ENCODE measurements at places on chromosomes 2 and 18.

GRCh38 chr2:148899638-148900318 is 24.8 kb downstream of the KIF5C start:
- no peak for DNase-seq

DNA sequence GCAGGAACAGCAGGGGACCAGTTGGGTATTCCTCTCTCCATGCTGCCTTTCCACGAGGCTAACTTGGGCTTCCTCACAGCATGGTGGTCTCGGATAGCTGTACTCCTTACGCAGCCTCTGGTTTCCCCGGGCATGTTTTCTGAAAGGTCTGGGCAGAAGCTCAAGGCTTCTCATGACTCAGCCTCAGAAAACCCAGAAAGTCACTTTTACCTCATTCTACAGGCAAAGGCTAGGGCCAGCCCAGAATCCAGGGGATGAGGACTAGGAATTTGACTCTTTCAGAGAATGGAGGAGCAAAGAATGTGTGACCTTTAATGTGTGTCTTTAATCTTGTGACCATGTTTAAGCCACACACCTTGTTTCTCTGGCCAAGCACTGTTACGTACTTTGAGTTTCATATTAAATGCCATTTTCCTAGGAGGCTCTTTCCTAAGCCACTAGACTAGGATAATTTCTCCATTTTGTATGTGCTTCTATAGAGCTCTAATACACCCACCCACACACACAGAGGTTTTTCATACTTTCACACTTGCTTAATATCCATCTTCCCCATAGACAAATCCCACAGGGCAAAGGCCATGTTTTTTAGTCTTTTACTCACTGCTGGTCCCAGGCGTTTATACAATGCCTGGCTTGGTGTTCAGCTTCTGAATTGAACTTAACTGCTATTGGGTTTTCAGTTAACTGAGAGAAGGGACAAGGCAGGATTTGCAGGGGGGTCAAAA is 77.3 kb downstream of the LONRF2 start:
- no peak for DNase-seq

- no peak for DNase-seq
These were observed 165.0 kb upstream of the SMIM21 start for GRCh38 chr18:75592527-75592926.

GRCh38 chr2:75928093-75928492 is 217.4 kb upstream of the GCFC2 start:
- DNase-seq: no peak

DNA sequence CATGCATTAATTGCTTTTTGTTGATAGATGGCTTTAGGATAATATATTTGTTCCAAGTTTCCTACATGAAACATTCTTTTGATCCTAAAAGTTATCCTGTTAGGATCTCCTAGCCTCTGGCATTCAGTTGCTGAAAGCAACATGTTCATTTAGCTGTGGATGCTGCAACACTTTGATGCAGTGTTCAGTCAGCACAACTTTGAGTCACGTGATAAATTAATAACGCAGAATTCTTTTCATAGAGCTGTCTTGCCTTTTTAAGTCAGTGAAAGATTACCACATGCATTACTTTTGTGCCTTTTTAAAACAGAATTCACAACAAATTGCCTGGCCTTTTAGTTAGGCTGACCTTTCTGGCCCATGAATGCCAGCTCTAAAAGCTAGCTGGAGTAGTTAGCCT is 1467.9 kb upstream of the ZEB2 start:
- DNase-seq: no peak

DNA sequence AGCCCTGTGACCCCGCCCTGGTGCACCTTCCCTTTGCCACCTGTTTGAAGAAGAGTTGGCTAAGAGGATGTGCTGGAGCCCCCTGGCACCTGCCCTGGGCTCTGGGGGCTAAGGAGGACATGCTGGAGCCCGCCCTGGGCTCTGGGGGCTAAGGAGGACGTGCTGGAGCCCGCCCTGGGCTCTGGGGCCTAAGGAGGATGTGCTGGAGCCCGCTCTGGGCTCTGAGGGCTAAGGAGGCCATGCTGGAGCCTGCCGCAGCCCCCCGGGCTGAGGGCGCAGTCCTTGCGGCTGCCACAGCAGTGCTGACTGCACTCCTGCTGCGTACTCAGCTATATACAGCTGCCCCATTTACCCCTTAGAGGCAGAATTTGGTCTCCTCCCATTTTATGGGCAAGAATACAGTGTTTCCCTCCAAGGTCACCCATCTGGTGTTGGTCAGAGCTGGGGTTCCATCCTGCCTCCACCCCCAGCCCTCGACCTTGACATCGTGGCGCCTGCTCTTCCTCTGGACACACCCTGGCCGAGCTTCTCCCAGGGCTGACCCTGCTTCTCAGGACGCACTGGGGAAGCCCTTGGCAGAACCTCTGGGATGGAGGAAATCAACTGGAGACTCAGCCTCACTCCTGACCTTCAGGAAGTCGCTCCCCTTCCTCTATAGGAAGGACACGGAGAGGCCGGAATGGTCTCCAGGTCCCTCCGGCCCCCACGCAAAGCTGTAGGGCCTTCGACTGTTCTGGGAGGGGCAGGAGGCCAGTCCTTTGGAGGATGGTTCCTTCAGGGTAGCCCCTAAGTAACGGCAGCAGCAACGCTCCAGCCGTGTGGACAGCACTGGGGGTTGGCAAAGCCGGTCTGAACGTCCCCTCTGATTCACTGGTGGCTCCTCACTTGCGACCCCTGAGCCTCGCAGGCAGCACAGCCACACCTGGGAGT is 65.0 kb upstream of the HPCAL1 start:
- no peak for DNase-seq

- no peak for DNase-seq
These were observed 34.9 kb upstream of the ADNP2 start for GRCh38 chr18:80074183-80074582.

DNA sequence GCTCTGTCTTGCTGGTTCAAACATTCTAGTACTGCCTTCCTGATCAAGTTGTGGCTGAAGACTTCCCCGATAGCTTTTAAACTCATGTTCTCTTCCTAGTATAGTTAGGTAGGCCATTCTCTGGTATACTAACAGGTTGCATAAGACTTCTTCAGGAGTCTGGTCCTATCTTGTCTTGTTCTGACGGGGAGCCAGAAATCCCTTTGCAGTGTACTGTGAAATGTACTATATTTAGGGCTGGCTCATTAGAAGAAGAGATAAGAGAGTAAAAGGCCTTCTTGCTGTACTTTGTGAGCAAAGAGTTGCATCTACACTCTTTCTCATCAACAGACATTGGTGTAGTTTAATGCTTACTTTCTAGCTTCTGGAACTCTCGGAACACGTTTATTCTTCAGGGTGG is 331.9 kb downstream of the NUP35 start:
- DNase-seq: no peak

DNA sequence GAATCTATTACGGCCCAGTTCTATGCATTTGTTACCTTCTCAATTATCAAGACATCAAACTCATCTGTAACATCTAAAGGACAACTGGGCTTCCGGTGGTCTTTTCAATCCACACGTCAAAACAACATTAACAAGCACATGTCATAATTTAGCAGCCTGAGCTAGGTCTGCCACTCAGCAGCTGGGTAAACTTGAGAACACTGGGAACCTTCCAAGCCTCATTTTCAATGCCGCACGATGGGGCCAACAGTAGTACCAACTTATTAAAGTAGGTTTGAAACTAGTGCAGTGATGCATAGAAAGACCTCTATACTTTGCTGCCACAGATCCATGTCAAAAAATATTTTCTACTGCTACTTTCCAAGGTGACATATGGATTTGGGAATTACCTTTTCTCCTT is 60.4 kb downstream of the COL4A4 start:
- DNase-seq: no peak

GRCh38 chr18:77136871-77137665 is 4.5 kb upstream of the MBP start:
- no peak for DNase-seq

DNA sequence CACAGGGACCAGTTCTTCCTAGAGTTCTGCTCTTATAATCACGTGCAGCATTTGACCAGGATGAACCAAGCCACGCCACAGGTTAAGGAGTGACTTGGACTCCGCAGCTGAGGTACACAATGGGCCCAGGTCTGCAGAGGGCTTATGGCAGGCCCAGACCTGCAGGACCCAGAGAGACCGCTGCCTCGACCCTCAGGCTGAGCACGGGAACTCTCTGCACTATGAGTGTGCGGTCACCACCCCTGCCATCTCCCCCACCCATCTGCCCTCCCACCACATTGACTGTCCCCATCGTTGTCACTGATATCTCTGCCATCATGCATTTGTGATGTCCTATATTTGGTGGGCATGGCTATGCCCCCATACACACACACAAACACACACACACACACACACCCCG is 45.7 kb upstream of the HPCAL1 start:
- DNase-seq: no peak

- no peak for DNase-seq
These were observed 43.9 kb downstream of the TOGARAM2 start for GRCh38 chr2:29024882-29025430.

GRCh38 chr2:236628256-236628901 is 58.8 kb downstream of the ACKR3 start:
- DNase-seq: no peak

GRCh38 chr2:127843677-127844076 is 14.3 kb downstream of the POLR2D start:
- DNase-seq: no peak

GRCh38 chr18:7070466-7070865 is 47.1 kb downstream of the LAMA1 start:
- DNase-seq: no peak

GRCh38 chr2:133489641-133490410 is 78.4 kb downstream of the NCKAP5 start:
- no peak for DNase-seq

DNA sequence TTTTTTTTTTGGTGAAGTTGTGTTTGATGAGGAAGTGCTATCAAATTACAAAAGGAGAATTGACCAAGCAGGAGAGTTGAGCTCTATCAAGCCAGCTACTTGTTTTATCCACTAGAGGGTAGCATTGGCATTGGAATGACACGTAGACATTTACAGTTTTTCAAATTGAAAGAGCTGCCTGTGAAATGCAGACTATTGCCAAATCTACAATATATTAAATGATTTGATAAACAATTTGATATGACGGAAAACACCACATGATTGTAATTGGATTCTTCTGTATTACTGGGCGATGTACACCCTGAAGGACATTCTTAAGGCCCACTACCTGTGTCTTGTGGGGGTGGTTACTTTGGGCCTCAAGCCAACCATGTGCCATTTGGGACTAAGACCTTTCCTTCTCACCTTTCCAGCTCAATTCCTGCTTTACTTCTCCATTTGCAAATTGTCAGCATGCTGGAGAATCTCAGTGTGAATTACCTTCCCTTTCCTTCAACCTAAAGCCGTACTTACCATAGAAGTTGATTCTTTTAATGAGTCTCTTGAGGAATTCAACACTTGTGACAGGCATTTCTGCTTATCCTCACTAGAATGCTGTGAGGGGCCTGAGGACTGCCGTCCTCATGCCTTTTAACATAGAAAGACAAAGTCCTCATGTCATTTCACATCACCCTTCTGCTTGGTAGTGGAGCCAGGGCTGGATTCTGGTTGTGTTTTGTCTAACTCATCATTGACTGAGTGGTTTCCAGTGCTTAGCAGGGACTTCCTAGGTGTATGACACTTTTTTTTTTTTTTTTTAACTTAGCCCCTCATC is 134.8 kb upstream of the THUMPD2 start:
- no peak for DNase-seq

DNA sequence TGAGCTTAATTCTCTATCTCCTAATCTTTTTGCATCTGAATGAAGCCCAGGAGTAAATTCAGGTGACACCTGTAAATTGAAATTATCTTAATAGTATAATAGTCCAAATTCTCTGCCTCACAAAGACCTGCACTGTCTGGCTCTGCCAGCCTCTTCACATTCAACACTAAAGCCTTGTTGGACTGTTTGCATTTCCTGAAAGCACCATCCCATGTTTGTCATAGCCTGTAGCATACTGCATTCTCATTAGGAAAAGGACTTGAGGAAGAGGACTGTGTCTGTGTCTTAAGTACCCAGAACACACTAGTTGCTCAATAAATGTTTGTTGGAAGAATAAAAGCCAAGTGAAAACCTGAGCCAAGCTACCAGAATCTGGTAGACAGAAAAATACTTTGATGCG is 42.9 kb upstream of the GRHL1 start:
- no peak for DNase-seq

GRCh38 chr2:45067859-45068570 is 58.8 kb upstream of the SIX2 start:
- DNase-seq: no peak

- DNase-seq: no peak
These were observed 2040.1 kb upstream of the LRRTM1 start for GRCh38 chr2:82344670-82345069.

DNA sequence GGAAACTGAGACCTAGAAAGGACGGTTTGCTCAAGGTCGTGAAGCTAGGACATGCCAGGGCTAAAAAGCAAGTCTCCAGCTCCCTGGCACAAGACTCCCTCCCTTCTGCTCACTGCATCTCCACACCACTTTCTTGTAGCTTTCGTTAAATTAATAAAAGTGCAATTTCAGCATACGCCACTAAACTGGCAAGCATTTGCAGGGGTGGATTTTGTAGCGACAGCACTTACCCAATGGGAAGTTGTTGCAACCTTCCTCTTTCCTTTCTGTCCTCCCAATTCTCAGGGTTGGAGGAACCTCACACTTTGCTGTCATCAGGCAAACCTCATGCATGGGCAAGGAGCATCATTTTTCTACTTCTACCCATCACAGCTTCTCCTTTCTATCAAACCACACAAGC is 7.4 kb upstream of the RHOB start:
- DNase-seq: no peak

GRCh38 chr2:36820942-36821605 is 124.6 kb downstream of the VIT start:
- DNase-seq: no peak

GRCh38 chr18:62069556-62069955 is 117.3 kb downstream of the PIGN start:
- DNase-seq: no peak

DNA sequence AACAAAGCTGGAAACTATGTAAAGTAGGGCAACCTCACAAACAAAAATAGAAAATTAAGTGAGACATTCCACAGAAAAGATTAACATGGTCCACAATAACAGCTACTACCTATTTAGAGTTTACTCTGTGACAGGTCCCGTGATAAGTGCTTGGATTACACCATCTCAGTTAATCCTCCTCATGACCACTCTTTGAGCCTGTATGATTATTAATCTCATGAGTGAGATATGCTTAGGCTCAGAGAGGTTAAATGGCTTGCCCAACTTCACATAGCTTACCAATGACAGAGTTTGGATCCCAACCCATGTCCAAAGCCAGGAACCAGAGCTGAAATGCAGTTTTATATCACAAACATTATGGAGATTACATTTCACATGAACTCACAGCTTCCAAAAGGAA is 37.3 kb upstream of the KLF7 start:
- no peak for DNase-seq

- no peak for DNase-seq
These were observed 9.3 kb downstream of the L3MBTL4 start for GRCh38 chr18:6405237-6406074.

GRCh38 chr2:42907835-42908234 is 115.5 kb upstream of the HAAO start:
- no peak for DNase-seq

Measured in stimulated activated CD4-positive, alpha-beta T cell treated with anti-CD3 and anti-CD28 coated beads, Interleukin-12 subunit alpha, Interleukin-12 subunit beta, amount 100 ng/mL, for 4 hours (primary cell).